ENCODE measurements at places on chromosomes 2 and 18.

DNA sequence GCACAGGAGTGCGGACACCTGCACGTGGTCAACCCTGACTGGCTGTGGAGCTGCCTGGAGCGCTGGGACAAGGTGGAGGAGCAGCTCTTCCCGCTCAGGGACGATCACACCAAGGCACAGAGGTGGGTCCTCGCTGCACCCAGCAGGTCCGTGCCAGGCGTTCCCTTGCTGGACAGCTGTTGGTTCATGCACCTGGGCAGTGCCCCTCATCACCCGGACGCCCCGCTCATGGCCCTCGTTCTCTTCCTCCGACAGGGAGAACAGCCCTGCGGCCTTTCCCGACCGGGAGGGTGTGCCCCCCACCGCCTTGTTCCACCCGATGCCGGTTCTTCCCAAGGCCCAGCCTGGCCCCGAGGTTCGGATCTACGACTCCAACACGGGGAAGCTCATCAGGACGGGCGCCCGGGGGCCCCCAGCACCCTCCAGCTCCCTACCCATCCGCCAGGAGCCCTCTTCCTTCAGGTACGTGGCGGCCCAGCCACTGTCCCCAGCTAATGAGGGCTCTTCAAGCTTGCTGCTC is 38.0 kb downstream of the CTDP1 start:
- no peak for DNase-seq
- H3K27me3 ChIP-seq, result no peaks in the 10 kb centered on the region
- H3K4me1 ChIP-seq, result no peaks in the 10 kb centered on the region
- H3K36me3 ChIP-seq, result peaks cover 66% of the 10 kb centered on the region
- no peak overlapping the region for H3K4me3 ChIP-seq
- no peak overlapping the region for H3K27ac ChIP-seq

- no peak overlapping the region for H3K4me3 ChIP-seq
- H3K36me3 ChIP-seq, result peaks cover 15% of the 10 kb centered on the region
- DNase-seq, result no peak
- H3K4me1 ChIP-seq, result no peaks in the 10 kb centered on the region
- H3K27me3 ChIP-seq, result no peaks in the 10 kb centered on the region
Measured at GRCh38 chr2:74668087-74668486, 14.0 kb downstream of the SEMA4F start.

GRCh38 chr18:46565256-46565655 is 91.8 kb downstream of the LOXHD1 start:
- H3K4me3 ChIP-seq, result no peak overlapping the region
- H3K4me1 ChIP-seq, result no peaks in the 10 kb centered on the region
- no peaks in the 10 kb centered on the region for H3K36me3 ChIP-seq
- H3K27me3 ChIP-seq, result peaks cover 17% of the 10 kb centered on the region
- no peak for DNase-seq
- no peak overlapping the region for H3K27ac ChIP-seq

DNA sequence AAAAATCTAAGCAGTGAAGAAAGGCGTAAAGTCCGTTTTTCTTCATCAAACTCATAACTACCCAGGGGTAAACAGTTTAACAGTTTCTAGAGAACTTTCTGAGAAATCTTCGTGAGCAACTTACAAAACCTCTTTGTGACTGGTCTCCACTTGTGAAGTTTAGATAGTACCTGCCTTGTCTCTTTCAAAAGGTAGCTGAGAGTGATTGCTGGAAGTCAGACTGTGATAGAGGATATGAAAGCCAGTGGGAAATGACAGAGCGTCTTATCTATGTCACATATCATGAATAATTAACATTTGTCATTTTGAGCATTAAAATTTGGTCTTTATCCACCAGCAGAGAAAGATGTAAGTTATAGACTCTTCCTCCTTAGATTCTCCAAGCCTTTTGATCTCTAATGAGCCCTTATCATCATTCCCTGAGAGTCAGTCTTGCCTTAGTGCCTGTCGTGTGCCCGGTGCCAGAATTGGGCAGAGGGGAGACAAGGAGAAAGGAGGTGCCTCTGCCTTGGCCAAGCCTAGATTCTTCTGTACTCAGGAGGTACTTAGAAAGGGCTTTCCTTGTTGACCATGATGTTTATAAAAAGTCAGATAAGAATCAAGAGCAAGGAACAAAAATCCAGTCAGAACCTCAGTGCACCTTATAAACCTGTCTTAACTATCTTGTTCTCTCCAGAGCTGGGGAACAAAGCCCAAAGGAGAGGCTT is 205.1 kb upstream of the EPAS1 start:
- H3K4me3 ChIP-seq, result no peak overlapping the region
- H3K36me3 ChIP-seq, result peaks cover 51% of the 10 kb centered on the region
- H3K27me3 ChIP-seq, result no peaks in the 10 kb centered on the region

DNA sequence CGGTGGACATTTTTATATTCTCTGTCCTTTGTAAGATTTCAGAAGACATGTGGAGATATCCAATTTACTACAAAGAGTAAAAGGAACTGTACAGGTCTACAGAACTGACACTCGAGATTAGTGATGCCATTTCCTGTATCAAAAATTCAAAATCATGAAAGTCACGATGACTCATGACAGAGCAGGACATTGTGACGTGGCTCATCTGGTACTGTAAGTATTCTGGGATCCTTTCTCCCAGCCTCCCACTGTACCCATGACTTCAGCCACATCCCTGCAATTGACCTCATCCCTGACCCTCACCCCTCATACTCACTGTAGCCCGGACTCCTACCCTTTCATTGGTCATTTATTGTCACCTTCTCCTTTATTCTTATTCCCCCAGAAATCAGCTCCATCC is 736.5 kb downstream of the EPHA4 start:
- no peaks in the 10 kb centered on the region for H3K27me3 ChIP-seq
- DNase-seq, result no peak
- no peak overlapping the region for H3K27ac ChIP-seq
- no peak overlapping the region for H3K4me3 ChIP-seq

DNA sequence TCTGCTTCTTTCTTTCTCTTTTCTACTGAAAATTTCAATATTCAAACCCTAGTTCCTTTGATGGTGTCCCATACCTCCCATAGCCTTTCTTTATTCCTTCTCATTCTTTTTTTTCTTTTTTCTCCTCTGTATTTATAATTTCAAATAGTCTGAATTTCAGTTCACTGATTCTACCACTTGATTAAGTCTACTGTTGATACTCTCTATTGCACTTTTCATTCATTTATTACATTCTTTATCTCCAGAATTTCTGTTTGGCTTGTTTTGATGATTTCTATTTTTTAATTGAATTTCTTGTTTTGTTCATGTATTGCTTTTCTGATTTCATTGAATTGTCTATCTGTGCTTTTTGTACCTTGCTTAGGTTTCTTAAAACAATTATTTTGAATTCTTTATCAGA is 111.9 kb upstream of the VRK2 start:
- H3K27ac ChIP-seq, result no peak overlapping the region
- peaks cover 18% of the 10 kb centered on the region for H3K36me3 ChIP-seq
- no peak overlapping the region for H3K4me3 ChIP-seq
- H3K27me3 ChIP-seq, result no peaks in the 10 kb centered on the region
- no peaks in the 10 kb centered on the region for H3K4me1 ChIP-seq

- H3K27me3 ChIP-seq, result no peaks in the 10 kb centered on the region
- no peak overlapping the region for H3K4me3 ChIP-seq
- H3K4me1 ChIP-seq, result no peaks in the 10 kb centered on the region
- H3K27ac ChIP-seq, result no peak overlapping the region
- no peak for DNase-seq
Measured at GRCh38 chr18:24611075-24611474, 150.6 kb downstream of the HRH4 start.

DNA sequence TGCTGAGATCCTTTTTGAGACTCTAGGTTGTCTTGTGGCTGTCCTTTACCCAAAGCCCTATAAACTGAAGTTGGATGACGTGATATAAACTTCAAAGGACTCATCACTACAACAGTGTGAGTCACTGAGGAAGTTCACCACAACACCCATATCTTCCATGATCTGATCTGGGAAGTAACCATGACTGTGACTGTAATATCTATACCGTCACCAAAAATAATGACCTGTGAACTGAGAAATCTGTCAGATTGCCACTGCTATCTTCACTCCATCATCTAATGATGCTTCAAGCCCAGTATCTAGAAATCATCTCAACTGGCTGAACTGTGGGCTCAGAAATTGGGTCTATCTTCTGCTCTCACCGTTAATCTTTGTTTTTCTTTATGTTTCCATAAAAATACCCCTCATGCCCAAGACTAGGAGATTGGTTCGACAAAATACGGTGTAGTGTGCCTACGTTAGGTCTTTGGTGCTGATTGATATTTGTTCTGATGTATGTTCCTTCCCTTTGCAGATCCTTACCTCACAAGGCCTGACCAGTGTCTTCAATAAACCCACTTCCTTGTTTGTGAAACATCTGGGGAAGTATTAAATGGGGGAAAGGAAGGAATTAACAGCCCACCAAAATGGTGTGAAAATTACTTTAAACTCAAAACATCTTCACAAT is 78.2 kb downstream of the MYL12B start:
- H3K4me3 ChIP-seq, result no peak overlapping the region
- no peak for DNase-seq
- no peaks in the 10 kb centered on the region for H3K27me3 ChIP-seq
- H3K27ac ChIP-seq, result no peak overlapping the region
- no peaks in the 10 kb centered on the region for H3K4me1 ChIP-seq

DNA sequence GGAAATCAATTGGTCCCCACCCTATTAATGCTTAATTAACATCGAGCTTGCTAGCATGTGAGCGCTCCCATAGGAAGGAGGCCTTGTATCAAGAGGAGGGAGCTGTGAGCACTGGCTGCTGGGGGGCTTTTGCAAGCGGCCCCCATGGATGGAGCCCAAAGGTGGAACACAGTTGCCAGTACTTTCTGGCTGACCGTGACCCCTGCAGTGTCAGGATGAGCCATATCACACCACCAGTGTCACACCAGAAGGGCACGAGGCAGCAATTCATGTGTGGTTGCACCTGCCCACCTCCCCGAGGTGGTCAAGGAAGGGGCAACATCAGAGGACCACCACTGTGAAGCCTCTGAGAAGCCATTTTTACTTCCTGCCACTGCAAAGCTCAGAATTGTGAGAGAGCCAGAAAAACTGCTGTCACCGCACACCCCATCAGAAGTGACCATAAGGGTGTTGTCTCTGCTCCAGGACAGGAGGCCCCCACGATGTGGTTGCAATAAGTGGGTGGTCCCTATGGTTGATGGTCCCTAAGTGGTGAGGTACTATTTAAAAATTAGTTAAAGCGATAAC is 99.8 kb upstream of the RAB6C start:
- H3K27me3 ChIP-seq, result no peaks in the 10 kb centered on the region
- no peaks in the 10 kb centered on the region for H3K36me3 ChIP-seq
- peaks cover 4% of the 10 kb centered on the region for H3K4me1 ChIP-seq
- H3K4me3 ChIP-seq, result no peak overlapping the region
- no peak for DNase-seq

- no peak for DNase-seq
- H3K4me3 ChIP-seq, result no peak overlapping the region
- peaks cover 4% of the 10 kb centered on the region for H3K4me1 ChIP-seq
- no peak overlapping the region for H3K27ac ChIP-seq
- H3K27me3 ChIP-seq, result peaks cover 16% of the 10 kb centered on the region
Measured at GRCh38 chr18:8847066-8847755, 141.9 kb downstream of the MTCL1 start.

DNA sequence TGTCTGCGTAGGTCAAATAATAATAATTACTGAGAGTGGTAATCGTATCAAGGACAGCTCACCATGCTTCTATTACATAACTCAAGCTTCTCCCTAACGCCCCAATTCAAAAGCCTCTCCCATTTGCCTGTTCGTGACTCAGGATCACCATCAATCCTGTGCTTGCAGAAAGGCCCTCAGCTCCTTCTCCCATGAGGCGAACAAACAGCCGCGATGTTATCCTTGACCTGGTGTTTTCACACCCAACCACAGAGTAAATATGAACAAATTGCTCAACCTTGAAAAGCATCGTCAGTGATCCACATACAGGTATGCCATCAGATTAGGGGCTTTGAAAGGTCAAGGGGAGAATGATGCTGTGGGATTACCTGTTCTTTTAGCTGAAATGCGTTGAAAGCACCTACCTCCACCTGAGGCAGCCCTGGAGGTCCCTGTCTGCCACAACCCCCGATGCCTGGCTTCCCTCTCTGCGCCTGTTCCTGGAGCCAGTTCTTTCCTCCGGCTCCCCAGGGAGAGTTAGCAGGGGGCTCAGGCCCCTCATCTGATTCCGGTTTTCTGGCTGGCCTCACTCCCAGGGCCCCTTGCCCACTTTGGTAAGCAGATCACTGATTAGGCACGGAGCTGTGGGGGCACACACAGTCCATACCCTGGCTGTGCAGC is 39.1 kb upstream of the ODC1 start:
- H3K4me3 ChIP-seq, result no peak overlapping the region
- H3K27me3 ChIP-seq, result peaks cover 47% of the 10 kb centered on the region
- H3K36me3 ChIP-seq, result no peaks in the 10 kb centered on the region
- no peak for DNase-seq

GRCh38 chr18:14919666-14920065 is 171.7 kb downstream of the ANKRD30B start:
- no peak for DNase-seq
- H3K27ac ChIP-seq, result no peak overlapping the region
- H3K4me3 ChIP-seq, result no peak overlapping the region
- H3K27me3 ChIP-seq, result no peaks in the 10 kb centered on the region
- no peaks in the 10 kb centered on the region for H3K36me3 ChIP-seq
- no peaks in the 10 kb centered on the region for H3K4me1 ChIP-seq

DNA sequence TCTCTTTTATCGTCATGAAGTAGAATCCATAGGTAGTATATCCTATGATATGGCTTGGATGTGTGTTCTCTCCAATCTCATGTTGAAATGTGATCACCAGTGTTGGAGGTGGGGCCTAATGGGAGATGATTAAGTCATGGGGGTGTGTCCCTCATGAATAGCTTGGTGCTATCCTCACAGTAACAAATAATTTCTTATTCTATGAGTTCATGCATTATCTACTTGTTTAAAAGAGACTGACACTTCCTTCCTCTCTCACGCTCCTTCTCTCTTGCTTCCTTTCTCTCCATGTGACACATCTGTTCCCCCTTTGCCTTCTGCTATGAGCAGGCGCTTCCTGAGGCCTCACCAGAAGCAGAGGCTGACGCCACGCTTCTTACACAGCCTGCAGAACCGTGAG is 165.6 kb downstream of the MREG start:
- H3K4me3 ChIP-seq, result no peak overlapping the region
- no peaks in the 10 kb centered on the region for H3K36me3 ChIP-seq
- DNase-seq, result no peak
- peaks cover 7% of the 10 kb centered on the region for H3K27me3 ChIP-seq

GRCh38 chr2:233400341-233400740 is 46.0 kb downstream of the DGKD start:
- H3K27ac ChIP-seq, result peak overlapping the region; percentile 94
- H3K36me3 ChIP-seq, result peaks cover 47% of the 10 kb centered on the region
- no peak for DNase-seq
- no peaks in the 10 kb centered on the region for H3K27me3 ChIP-seq
- no peak overlapping the region for H3K4me3 ChIP-seq

GRCh38 chr2:234751275-234751973 is 200.4 kb upstream of the SH3BP4 start:
- no peak for DNase-seq
- H3K36me3 ChIP-seq, result peaks cover 1% of the 10 kb centered on the region
- H3K4me1 ChIP-seq, result peaks cover 20% of the 10 kb centered on the region
- H3K27ac ChIP-seq, result no peak overlapping the region
- H3K4me3 ChIP-seq, result no peak overlapping the region

DNA sequence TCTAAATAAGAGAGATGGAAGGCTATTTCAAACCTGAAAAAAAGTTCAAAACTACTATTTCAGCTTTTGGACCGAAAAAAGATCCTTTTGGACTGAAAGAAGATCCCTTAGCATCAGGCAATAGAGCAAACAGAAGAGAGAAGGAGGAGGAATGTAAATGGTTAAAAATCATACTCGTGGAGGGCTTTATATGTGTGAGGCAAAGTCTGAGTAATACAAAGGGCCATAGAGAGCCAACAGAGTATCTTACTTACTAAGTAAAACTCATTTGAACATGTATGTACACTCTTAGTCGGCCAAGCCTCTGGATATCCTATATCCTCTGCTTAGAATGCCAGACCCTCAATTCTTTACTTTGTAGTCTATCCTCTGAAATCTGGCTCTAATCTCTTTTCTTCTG is 55.7 kb downstream of the ITSN2 start:
- H3K4me3 ChIP-seq, result no peak overlapping the region
- H3K27me3 ChIP-seq, result no peaks in the 10 kb centered on the region
- H3K4me1 ChIP-seq, result no peaks in the 10 kb centered on the region

All from stimulated activated naive B cell treated with anti-CD40 and anti-IgM and Interleukin-4, amounts not matched to agents 10 μg/mL and 1 μg/mL and 100 μg/mL, for 72 hours (primary cell).